Esophagus muscularis mucosa (tissue), 4 donors: ENCODE measurements at places on chromosomes 3 and 15. TPM values are rescaled to one million over a fixed set of nuclear protein-coding genes. Genes with fewer than 3 reads are reported as not detected.
A peak's percentile ranks its signal among the peaks of the same experiment; 100 is the strongest.

DNA sequence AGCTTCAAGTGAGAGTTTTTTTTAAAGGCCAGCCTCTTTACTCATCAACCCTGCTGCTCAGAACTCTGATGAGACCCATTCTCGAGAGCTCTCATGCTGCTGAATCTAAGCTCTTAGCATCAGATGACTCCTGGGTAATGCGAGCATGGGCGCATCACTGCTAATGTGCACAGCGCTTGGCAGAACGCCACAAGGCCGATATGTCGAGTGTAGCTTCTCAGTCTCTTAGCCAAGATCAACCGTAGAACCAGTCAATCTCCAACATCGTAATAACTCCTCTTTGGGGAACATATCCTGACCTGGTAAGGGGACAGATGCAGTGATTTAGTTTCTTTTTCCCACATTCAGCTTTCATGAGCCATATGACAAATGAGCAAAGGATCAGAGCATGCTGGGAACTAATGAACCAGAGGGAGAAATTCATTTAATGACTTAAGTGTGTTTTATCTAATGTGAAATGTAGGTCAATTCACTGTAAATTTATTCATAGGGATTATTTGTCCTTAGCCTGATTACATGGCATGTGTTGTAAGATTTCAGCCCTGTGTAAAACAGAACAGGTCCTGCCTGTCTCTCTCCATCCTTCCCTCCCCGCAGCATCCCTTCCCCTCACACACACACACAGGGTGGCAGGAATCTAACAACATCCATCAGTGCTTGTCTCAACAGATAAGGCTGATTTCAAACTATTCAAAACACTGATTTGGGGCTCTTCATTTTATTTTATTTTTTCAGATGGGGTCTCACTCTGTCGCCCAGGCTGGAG is 195.4 kb upstream of the C2CD4B start:
- no peaks in the 10 kb centered on the region for H3K4me1 ChIP-seq
- peaks cover 21% of the 10 kb centered on the region for H3K27me3 ChIP-seq
- DNase-seq, result no peak
- no peak overlapping the region for H3K4me3 ChIP-seq
- no peak overlapping the region for H3K27ac ChIP-seq

GRCh38 chr3:42290966-42291714 is 25.2 kb upstream of the CCK start:
- H3K27ac ChIP-seq, result no peak overlapping the region
- no peaks in the 10 kb centered on the region for H3K36me3 ChIP-seq
- no peak overlapping the region for H3K4me3 ChIP-seq

DNA sequence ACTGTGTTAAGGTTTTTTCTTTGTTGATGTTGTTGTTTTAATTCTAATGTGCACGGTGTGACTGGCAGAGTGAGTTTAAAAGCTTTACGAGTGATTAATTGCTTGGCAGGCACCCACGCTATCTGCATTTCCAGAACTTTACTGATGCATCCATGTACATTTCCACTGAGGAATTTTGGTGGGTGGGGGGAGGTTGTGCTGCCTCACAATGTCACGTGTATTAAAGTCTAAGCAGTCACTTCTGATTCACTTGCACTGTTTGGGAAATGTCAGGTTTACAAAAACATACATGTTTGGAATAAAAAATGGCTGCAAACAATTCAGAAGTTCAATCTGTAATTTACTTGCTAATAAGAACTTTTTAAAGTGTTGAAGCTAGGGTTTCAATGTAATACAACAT is 38.5 kb upstream of the CTDSPL start:
- no peak for DNase-seq
- peaks cover 39% of the 10 kb centered on the region for H3K4me1 ChIP-seq
- H3K4me3 ChIP-seq, result no peak overlapping the region
- H3K27me3 ChIP-seq, result no peaks in the 10 kb centered on the region
- H3K27ac ChIP-seq, result no peak overlapping the region

DNA sequence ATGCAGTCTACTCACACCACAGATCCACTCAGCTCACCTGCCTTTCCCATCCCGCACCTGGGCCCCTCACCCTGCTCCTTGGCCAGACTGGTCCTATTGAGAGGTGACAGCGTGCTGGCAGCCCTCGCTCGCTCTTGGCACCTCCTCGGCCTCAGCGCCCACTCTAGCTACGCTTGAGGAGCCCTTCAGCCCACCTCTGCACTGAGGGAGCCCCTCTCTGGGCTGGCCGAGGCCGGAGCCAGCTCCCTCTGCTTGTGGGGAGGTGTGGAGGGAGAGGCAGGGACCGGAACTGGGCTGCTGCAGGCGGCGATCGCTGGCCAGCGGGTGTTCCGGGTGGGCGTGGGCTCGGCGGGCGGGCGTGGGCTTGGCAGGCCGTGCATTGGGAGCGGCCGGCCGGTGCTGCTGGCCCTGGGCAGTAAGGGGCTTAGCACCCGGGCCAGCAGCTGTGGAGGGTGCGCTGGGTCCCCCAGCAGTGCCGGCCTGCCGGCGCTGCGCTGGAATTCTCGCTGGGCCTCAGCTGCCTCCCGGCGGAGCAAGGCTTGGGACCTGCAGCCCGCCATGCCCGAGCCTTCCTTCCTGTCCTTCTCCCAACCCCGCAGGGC is 45.5 kb upstream of the USP3 start:
- no peak overlapping the region for H3K27ac ChIP-seq
- H3K27me3 ChIP-seq, result no peaks in the 10 kb centered on the region
- DNase-seq, result no peak
- H3K4me3 ChIP-seq, result no peak overlapping the region
- H3K36me3 ChIP-seq, result no peaks in the 10 kb centered on the region

DNA sequence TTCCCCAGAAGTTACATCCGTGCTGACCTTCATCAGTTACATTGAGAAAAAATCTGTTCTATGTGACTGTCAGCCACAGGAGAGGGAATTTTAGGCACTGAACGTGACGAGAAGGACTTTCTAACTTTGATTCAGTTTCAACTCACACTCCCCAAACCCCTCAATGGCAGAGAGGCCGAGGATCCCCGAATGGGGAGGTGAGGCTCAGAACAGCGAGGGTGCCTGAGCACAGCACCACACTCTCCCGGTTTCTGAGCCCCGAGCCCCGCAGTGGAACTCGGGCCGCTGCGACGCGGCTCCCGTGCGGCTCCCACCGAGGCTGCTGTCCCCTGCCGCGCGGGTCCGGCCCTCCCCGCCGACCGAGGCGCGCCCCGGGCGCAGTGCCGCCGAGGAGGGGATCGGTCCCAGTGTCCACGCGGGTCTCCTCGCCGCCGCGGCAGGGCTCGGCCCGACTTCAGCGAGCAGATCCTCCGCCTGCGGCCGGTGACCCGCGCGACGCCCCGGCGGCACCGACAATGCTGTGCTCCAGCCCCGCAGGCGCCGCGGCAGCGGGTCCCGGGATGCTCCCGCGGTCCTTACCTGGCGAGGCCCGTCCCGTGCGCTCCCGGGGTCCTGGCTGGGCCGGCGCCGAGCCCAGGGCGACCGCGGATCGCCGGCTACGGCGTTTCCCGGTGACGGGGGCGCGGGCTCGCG is 439 bp downstream of the CTXND1 start:
- peak overlapping the region; percentile 55 for H3K4me3 ChIP-seq
- H3K27me3 ChIP-seq, result peaks cover 42% of the 10 kb centered on the region
- DNase-seq, result no peak
- peak overlapping the region; percentile 49 for H3K27ac ChIP-seq

DNA sequence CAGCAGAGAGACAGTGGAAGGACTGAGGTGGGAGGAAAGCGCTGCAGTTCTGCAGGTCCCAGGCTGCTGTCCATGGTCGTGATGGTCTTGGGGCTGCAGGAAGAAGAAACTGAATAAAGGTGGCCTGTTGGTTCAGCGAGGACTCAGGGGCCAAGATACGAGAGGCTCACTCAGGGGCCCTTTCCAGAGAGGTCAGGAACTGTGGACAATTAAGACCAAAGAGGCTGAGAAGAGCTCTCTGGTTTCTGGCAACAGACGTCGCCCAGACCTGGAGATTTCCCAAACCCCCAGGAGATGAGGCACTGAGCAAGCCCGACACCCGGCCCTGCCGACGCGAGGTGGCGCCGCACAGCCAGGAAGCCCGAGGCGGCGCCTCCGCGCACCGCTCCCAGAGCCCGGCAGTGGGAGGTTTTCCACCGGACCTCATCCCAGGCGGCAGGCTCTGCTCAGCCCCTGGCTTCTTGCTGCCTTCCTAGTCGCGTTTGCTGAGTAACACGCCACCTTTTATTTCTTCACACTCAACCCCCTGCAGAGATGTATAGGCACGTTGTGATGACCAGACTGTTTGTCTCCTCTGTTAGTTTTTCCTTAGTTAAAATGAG is 56.4 kb upstream of the ARRDC4 start:
- H3K36me3 ChIP-seq, result no peaks in the 10 kb centered on the region
- H3K4me3 ChIP-seq, result no peak overlapping the region
- H3K27ac ChIP-seq, result no peak overlapping the region
- DNase-seq, result no peak
- H3K4me1 ChIP-seq, result peaks cover 22% of the 10 kb centered on the region

DNA sequence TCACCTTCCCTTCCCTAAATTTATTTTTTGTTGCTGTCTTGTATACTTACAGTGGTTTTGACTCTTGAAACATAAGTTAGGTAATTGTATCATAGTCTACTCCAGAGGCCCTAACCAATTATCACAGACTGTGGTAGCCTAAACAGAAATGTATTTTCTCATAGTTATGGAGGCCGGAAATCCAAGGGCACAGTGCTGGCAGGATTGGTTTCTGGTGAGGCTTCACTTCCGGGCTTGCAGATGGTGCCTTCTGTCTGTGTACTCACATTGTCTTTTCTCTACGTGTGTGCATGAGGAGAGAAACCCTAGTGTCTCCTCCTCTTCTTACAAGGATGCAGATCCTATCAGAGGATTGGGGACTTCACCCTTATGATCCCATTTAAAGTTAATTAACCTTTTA is 290.2 kb upstream of the KCNMB2 start:
- H3K4me1 ChIP-seq, result no peaks in the 10 kb centered on the region
- no peak overlapping the region for H3K27ac ChIP-seq
- H3K4me3 ChIP-seq, result no peak overlapping the region
- H3K27me3 ChIP-seq, result no peaks in the 10 kb centered on the region

GRCh38 chr3:138400651-138401070 is 33.8 kb upstream of the ESYT3 start:
- no peak for DNase-seq
- H3K27ac ChIP-seq, result no peak overlapping the region
- H3K27me3 ChIP-seq, result no peaks in the 10 kb centered on the region
- no peak overlapping the region for H3K4me3 ChIP-seq
- H3K36me3 ChIP-seq, result peaks cover 73% of the 10 kb centered on the region

GRCh38 chr3:11989383-11990038 is 14.7 kb upstream of the SYN2 start:
- no peaks in the 10 kb centered on the region for H3K36me3 ChIP-seq
- peaks cover 9% of the 10 kb centered on the region for H3K27me3 ChIP-seq
- no peak for DNase-seq
- H3K27ac ChIP-seq, result no peak overlapping the region

GRCh38 chr3:29610781-29611180 is 329.9 kb downstream of the RBMS3 start:
- no peak overlapping the region for H3K4me3 ChIP-seq
- H3K27me3 ChIP-seq, result no peaks in the 10 kb centered on the region
- peaks cover 16% of the 10 kb centered on the region for H3K4me1 ChIP-seq

- H3K36me3 ChIP-seq, result peaks cover 63% of the 10 kb centered on the region
- no peak overlapping the region for H3K27ac ChIP-seq
- DNase-seq, result no peak
- H3K4me1 ChIP-seq, result no peaks in the 10 kb centered on the region
- no peak overlapping the region for H3K4me3 ChIP-seq
Measured at GRCh38 chr3:123298903-123299302, 97.2 kb downstream of the SEC22A start.

- H3K27ac ChIP-seq, result no peak overlapping the region
- DNase-seq, result no peak
- H3K4me1 ChIP-seq, result peaks cover 21% of the 10 kb centered on the region
- H3K36me3 ChIP-seq, result no peaks in the 10 kb centered on the region
Measured at GRCh38 chr15:70584838-70585706, 178.3 kb downstream of the UACA start.

CCR5 gene
- 0.42 TPM for total RNA-seq

PRSS50 gene
- total RNA-seq, result not detected

BRK1 gene
- 148 TPM for total RNA-seq

ITIH4 gene
- total RNA-seq, result 3.2 TPM

GOLGA8R gene
- 2.8 TPM for total RNA-seq

IQCF6 gene
- not detected for total RNA-seq

ENTPD3 gene
- total RNA-seq, result 2.3 TPM
